ENCODE measurements at places on chromosomes 13 and 19.

- DNase-seq: peak; percentile 59
Observed at GRCh38 chr19:55647732-55648584, at the start of gene CCDC106. Gene CCDC106 (plus strand): TSS chr19:55648212. CDS start chr19:55649047, 835 bp downstream.

DNA sequence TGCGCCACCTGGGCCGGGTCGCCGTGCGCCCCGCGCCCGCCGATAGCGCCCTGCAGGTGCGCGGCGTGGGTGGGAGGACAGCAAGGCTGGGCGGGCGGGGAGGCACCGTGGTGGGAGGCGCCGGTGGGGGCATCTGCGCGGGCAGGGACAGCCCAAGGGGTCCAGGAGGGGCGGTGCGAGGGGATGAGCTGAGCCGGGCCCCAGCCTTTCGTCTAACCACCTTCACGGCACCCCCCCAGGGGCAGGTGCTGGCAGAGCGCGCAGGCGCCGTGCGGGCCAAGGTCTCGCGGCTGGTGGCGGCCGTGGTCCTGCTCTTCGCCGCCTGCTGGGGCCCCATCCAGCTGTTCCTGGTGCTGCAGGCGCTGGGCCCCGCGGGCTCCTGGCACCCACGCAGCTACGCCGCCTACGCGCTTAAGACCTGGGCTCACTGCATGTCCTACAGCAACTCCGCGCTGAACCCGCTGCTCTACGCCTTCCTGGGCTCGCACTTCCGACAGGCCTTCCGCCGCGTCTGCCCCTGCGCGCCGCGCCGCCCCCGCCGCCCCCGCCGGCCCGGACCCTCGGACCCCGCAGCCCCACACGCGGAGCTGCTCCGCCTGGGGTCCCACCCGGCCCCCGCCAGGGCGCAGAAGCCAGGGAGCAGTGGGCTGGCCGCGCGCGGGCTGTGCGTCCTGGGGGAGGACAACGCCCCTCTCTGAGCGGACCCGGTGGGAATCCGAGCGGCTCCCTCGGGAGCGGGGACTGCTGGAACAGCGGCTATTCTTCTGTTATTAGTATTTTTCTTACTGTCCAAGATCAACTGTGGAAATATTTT is 3.1 kb downstream of the KISS1R start:
- peak; percentile 58 for DNase-seq

- no peak for DNase-seq
Observed at GRCh38 chr19:13252569-13253335, 102.5 kb downstream of the IER2 start.

GRCh38 chr19:41671486-41671885 is 16.6 kb downstream of the CEACAM7 start:
- DNase-seq: no peak
